ENCODE measurements at places on chromosomes 5 and 9.

DNA sequence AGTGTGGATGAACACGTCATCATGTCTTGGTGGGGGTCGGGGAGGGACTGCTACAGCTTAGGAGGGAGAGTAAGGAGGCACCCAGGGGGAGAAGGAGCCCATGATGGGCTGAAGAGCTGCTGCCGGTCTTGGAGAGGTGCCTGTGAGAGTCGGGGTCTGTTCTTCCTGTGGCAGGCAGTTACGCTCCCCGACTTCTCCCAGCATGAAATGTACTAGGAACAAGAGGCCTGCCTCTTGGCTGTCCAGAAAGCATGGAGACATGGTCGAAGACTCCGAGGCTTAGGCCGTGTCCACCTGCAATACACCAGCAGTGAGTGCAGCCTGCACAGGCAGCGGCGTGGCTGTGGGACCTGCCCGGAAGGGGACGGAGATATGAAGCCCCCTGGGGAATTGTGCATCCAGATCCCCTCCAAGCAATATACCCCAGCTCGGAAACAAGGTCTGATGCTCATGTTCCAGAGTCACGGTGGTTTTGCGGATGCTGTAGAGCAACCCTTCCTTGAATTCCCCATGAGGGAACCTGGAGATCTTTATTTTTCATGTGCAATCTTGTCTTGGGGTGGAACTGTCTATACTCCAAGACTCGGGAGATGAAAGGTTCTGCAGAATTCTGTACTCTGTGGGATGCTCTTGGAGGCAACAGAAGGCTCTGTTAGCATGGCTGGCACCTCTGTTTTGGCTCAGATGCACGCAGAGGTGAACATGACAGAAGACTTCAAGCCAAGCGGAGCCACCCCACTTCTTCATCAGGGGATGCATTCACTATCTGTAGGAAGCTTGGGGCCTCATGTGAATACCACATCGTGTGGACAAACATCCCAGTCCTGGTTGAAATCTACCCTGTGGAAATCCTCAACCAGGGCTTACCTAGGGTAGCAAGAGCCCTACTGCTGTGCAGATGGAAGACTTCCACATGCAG lies 374.9 kb upstream of the IRX4 start:
- DNase-seq: no peak

DNA sequence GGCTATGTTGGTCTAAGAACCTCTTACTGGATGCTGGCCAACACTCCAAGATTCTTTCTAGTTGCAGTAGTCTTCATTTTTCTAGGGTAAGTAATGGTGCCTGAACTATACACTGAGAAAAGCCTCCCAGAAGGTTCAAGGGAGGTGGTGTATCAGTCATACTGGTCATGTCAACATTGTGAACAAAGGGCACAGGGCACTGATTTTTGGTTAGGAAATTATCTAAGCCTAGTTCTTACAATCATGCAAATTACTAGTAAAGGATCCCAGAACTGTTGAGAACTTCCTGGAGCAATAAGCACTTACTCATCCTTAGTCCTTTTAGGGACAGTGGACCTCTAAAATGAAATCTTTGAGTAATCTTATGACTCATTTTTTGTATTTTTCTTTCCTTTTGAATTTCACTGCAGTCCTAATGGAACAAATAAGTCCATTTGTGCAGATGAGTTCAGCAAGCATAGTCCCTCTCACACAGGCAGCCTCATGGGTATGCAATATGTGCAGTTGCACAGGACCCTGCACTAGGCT lies 21.1 kb upstream of the CDC42SE2 start:
- DNase-seq: no peak

- DNase-seq: no peak
Observed at GRCh38 chr9:124444166-124444565, 6.1 kb upstream of the ADGRD2 start.

DNA sequence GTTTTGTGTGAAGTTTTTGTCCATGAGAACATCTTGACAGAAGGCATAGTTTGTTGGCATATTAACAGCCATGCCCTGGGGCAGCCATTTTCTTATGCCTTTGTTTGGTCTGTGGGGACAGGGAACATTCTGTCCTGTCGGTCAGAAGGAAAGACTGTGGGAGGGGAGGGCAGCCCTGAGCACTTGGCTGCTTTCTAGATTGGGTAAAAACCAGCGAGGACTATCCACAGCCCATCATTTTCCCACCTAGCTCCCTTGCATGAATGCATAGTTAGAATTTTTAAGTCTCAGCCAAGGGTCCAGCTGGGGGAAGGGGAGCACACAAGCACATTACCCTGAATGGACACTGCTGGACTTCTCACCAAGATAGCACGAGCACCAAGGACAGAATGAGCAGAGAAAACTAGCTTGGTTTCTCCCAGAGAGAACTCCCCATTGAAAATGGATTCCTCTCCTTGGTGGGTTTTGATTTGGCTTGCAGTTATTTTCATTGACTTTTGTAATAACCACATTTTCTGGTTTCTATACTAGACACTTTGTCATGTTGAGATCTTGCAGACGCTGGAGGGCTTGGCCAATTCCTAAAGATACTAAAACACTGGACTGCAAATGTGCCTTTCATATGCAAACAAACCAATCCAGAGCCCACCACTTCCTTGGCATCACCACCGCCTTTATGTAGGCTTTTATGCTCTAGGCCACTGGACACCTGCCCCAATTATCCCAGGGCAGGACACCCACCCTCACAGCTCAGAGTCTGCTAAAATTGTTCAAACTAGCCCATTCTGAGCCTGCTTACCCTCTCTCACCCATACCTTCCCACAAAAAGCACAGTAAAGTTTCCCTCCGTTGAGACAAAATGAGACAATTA lies 129.9 kb downstream of the BOD1 start:
- no peak for DNase-seq

GRCh38 chr9:103037508-103038477 lies 42.7 kb downstream of the CYLC2 start:
- no peak for DNase-seq

GRCh38 chr5:146716636-146717035 lies 161.9 kb downstream of the PPP2R2B start:
- no peak for DNase-seq

DNA sequence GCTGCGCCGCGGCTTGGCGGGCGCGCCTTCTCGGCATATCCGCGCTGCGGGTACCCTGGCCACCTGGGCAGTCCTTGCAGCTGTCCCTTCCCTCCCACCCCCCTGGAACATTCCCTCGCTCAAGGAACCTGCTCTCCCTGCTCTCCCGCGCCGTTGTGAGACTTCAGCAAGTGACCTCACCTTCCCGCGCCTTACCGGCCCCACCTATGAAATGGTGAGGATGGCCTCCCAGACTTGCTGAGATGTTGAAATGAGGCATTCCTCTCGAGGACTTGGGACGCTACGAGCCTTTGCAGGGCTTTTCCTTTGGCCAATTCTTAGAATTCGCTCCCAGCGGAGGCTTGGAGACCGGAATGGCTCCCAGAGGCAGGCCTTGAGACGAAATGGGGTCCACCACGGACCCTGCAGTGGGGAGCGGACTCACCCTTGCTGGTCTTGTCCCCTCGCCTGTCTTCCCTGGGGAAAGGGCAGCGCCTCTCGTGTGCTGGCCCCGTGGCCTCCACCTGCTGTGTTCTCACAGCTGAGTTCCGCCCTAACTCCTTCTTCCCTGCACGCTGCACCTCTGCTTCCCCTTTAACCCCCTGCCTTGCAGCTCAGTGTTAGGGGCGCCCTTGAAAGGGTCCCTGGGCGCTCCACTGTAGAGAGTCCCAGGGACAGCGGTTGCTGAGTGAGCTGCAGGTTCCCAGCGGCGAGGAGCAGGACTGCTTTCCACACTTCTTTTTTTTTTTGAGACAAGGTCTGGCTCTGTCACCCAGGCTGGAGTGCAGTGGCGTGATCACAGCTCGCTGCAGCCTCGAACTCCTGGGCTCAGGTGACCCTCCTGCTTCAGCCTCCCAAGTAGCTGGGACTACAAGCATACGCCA lies 907 bp downstream of the HMCN2 start:
- DNase-seq: no peak

- DNase-seq: no peak
Observed at GRCh38 chr9:87379300-87379699, 118.4 kb upstream of the DAPK1 start.

DNA sequence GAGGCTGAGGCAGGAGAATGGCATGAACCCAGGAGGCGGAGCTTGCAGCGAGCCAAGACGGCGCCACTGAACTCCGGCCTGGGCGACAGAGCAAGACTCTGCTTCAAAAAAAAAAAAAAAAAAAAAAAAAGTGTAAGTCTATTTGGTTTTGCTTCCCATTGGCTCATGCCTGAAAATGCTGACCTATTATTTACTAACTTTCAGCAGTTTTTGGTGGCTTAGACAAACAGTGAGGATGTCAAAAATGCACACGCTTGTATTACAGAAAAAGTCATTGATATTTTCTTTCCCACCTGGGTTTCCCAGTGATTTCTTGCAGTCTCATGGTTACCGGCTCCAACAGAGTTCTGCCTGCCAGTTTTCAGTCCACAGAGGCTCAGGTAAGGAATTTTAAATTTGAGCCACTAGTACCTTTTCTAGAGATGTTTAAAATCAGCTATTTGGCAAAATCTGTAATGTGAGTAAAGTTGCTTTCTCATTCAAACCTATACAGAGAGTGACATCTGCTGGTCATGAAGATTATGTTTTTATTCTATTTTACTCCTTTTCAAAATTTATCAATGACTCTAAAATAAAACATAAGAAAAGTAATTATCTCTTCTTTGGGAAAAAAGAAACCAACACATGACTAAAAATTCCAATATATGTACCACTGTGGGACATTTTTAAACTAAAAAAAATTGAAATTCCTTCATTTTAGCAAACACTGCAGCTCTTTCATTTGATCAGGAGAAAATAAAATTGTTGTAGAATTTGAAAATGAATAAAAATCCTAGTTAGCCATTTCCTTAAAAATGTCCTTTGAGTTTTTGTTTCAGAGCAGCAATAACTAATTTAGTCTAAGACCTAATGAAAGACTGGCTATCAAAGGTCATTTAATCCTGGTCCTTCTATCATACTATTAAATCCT lies 8.8 kb downstream of the FAM200C start:
- DNase-seq: no peak

- no peak for DNase-seq
Observed at GRCh38 chr5:149156435-149157083, 15.3 kb downstream of the ABLIM3 start.

GRCh38 chr5:25091921-25092320 lies 447.1 kb upstream of the CDH10 start:
- no peak for DNase-seq

GRCh38 chr5:143019157-143019556 lies 249.0 kb downstream of the ARHGAP26 start:
- no peak for DNase-seq

DNA sequence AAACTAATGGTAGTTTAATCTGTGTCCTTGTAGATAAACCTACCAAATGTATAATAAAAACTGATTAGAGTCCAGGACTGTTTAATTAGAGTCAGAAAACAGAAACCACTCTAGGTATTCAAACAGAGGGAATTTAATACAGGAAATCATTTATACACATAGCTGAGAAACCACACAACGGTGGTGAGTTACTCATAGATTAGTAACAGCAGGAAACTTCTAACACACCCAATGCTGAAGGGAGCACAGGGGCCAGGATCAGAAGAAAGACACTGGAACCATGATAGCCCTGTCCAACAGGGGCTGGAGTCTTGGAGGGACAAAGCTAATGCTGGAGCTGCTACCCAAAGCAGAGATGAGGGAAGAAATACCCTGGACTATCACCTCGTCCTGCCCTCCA lies 321.0 kb downstream of the ACTL7B start:
- no peak for DNase-seq

- DNase-seq: no peak
Observed at GRCh38 chr9:17137566-17137965, 2.7 kb downstream of the CNTLN start.

GRCh38 chr5:59037941-59038797 lies 455.3 kb downstream of the RAB3C start:
- no peak for DNase-seq

- DNase-seq: no peak
Observed at GRCh38 chr5:61141801-61142200, 20.5 kb downstream of the SMIM15 start.

- DNase-seq: no peak
Observed at GRCh38 chr5:77444356-77444755, 47.8 kb downstream of the WDR41 start.

DNA sequence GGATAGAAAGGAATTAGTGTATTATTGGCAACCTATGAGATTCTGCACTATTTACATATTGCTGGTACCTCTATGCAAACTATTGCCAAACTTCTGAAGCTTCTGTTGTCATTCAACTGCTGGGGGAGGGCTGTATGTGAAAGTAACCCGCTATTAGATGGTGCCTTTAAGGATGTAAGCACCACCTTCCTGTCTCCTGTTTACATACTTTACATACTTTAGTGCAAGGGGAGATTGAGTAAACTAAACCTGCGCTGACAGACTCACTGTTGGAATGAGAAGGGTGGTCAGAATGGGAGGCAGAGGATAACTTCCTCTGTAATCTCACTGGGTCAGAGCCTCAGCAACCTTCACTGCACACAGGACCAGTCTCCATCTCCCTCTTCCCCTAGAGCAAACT lies 123.8 kb downstream of the NR3C1 start:
- no peak for DNase-seq

DNA sequence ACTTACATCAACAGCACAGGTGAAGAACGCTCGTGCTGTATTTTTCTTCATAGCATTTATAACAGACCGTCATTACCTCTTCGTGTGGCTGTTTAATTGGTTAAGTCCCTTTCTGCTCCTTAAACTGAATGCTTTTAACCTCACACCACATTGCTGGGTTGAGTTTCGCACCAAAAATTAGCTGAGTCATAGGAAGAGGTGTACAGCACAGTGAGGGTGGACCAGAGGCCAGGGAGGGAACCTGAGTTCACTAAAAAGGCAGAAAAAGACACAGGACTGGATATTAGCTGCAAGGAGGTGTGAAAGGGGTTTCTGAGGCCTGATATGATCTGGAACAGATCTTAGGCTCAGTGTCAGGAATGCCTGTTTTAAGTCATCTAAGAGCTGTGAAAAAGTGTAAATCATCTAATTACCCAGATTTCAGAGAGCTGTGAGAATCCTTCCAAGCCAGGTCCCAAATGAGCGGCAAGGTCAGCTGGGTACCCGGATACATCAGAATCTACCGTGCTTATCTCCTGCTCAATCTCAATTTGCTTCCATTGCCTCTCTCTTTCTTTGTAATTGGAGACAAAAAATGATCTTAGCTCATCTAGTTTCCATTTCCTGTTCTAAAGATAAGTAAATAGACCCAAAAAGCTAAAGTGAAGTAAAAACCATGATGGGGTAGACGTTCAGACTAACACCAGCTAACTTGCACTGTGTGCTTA lies 7.1 kb upstream of the CFAP90 start:
- no peak for DNase-seq

- DNase-seq: no peak
Observed at GRCh38 chr9:76045221-76045620, 154.7 kb downstream of the PCSK5 start.

GRCh38 chr9:98640394-98640793 lies 68.3 kb downstream of the GABBR2 start:
- DNase-seq: no peak

- no peak for DNase-seq
Observed at GRCh38 chr5:90598293-90598692, 39.7 kb downstream of the ADGRV1 start.
